ENCODE measurements at places on chromosomes 16 and 17.

GRCh38 chr17:44022246-44022645, 7.5 kb upstream of the TMEM101 start:
- no peak for DNase-seq

GRCh38 chr16:17027488-17028129, 443.2 kb downstream of the XYLT1 start:
- DNase-seq = no peak

DNA sequence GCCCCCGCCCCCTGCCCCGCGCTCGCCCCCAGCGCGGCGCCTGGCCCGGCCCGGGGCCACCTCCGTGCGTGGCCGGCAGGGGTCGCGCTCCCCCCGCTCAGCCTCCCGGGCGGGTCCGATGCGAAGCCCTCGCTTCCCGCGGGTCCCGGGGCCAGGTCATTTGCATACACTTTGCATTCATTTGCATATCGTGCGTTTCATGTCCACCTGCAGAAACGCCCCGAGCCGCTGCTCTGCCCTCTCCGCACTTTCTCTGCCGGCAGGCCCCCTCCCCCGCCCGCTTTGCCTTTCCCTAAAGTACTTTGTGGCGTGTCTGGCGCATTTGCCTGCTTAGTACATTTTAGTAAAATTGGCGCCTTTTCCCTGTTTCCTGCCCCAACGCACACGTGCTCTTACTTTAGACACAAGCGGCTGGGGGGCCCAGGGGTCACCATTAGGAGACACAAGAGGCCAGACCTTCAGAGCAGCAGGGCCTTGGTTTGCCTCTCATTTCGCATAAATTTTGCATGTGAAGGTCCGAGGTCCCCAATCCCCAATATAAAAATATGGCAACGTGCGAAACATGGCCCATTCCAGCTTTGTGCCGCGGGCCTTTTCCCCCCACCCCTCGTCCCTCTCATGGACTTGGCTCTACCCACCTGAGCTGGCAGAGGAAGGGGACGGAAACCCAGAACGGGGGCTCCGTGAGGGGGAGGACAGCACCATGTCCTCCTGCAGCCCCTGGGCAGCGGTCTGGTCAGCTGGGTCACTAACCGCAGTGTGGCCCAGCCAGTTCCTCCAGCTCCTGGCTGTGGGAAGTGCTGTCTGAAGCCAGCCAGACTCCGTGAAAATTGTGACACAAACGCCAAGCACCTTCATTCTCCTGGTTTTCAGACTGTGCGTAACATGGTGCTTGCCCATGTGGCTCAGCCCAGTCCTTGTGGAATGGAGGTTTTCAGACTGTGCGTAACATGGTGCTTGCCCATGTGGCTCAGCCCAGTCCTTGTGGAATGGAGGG, 34.8 kb downstream of the CBFA2T3 start:
- peak; percentile 89 for DNase-seq

GRCh38 chr16:63230421-63231040, 1194.3 kb upstream of the CDH8 start:
- DNase-seq = no peak

DNA sequence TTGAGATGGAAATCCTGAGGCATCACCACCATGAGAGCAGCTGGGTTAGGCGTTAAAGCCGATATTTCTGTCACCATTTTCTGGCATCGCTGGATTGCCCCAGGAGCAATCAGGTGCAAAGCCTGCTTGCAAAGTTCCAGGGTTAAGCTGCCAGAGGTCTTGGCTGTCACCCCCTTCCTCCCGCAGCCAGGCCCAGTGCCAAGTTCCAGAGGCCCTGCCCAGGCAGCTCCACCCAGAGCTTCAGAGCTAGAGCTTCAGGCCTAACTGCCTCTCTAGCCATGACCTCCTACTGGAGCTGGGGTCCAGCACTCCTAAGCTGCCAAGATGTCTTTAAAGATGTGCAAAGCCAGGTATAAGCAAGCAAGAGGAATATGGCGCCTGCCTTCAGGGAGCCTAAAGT, 8.8 kb upstream of the TMEM238L start:
- DNase-seq = no peak

DNA sequence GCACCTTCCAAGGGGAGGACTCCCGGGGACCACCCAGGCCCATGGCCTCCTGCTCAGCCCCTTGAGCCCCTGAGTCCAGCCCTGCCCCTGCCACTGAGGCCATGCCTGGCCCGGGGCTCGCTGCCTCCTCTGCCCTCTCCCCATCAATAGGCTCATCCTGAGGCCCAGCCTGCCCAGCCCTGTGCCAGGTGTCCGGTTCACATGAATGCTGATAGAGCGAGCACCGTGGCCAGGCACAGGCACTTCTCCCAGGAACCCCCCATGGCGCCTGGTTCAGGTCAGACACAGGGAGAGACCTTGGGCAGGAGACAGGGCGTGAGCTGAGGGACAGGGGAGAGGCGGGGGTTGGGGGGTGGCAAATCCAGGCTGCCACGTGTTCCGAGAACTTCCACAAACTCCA, 2.8 kb upstream of the PVALEF start:
- no peak for DNase-seq

DNA sequence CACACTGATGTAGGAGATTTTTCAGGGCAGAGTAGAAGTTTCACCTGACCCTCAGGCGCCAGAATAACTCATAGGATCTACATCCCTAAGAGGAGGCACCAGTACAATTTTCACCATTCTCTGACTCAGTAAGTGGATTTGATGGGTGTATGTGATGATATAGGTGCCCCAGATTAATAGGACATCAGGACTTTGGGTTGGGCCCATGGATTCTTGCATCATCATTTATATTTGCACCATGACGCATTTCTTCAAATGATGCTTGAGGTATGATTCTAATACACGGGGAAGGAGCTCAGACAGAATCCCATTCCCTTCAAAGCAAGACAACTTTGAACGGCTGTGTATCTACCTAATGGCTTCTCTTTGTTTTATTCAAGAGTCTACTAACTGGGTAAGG, 173.2 kb downstream of the TMEM114 start:
- no peak for DNase-seq

DNA sequence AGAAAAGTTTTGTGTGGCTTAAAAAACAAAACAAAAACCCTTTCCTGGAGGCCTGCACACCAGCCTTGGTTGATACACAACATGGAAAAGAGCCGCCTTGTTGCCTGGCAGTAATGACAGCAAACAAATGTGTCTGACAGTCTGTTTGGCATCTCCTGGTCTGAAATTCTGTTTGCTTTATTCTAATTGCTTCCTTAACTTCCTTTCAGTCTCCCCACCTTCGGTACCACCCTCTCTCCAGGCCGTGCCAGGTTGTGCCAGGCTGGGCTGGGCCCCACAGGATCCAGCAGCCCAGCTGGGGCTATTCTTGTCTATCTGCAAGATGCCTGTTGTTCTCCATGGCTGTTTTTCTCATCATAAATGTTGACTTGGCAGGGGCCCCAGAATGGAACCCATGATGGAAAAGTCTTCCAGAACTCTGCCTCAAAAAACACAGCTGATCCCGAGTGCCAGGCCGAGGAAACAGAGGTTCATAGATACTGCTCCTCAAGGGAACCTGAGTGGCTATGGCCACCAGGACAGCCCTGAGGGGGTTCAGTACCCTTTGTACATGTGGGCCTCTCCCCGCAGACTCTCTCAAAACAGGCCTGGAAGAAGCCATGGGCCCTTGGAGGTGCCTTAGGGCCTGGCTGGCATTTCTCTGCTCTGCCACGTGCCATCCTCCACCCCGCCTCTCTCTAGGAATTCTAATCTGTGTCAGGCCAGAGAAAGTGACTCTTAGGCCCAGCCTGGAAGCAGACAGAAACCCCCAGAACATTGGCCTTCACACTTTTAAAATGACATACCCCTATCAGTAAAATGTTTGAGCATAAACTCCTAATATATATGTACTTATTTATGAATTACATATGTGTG, 50.5 kb downstream of the YPEL2 start:
- DNase-seq = no peak

- DNase-seq = no peak
Measured at GRCh38 chr16:24328835-24329452, 72.8 kb downstream of the CACNG3 start.

GRCh38 chr16:5319799-5320198, 222.2 kb upstream of the EEF2KMT start:
- DNase-seq = no peak

DNA sequence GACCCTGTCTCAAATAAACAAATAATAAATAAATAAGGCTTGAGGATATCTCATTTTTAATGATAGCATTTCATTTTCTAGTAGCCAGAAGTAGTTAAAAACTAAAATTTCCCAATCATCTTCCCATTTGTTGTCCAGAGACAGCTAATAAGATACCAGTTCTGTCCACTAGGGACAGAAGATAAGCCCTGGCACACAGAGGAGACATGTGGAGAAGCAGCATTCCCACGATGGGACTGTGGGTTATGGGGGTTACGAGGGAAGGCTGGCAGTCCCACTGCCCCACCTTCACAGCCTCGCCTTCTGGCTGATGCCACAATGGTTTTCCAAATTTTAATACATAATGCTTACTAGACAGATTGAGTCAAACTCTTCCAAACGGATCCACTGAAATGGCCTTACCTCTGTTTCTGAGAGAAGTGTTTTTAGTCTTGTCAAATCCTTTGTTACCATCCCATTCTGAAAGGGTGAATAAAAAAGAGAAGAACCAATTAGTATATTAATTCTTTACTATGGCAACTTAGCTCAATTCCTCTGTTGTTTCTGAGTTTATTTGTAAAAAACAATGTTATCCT, 44.2 kb downstream of the HELZ start:
- DNase-seq = no peak

GRCh38 chr17:49820773-49821172, 27.1 kb downstream of the TAC4 start:
- DNase-seq = no peak

- no peak for DNase-seq
Measured at GRCh38 chr16:72721981-72722380, 325.9 kb downstream of the ZFHX3 start.

DNA sequence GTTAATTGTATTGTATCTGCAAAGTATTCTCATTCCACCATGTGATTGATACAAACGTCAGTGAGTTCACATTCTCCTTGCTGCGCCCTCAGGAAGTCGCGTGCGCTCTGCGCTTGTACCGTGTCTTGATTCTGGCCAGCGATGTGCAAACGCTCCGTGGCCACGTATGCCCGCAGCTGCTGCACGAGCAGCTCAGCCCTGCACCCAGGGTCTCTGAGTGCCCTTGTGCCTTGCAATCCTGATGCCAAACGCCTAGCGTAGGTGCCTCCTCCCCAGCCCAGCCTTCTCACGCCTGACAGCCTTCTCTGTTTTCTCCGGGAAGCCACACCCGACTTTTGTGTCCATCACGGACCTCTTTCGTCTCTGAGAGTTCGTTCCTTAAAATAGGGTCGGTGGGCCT, 9.4 kb downstream of the ZNF469 start:
- DNase-seq = no peak

- DNase-seq = no peak
Measured at GRCh38 chr17:57337390-57337789, 81.1 kb downstream of the MSI2 start.

GRCh38 chr16:6674071-6674470, 658.6 kb upstream of the RBFOX1 start:
- DNase-seq = no peak

DNA sequence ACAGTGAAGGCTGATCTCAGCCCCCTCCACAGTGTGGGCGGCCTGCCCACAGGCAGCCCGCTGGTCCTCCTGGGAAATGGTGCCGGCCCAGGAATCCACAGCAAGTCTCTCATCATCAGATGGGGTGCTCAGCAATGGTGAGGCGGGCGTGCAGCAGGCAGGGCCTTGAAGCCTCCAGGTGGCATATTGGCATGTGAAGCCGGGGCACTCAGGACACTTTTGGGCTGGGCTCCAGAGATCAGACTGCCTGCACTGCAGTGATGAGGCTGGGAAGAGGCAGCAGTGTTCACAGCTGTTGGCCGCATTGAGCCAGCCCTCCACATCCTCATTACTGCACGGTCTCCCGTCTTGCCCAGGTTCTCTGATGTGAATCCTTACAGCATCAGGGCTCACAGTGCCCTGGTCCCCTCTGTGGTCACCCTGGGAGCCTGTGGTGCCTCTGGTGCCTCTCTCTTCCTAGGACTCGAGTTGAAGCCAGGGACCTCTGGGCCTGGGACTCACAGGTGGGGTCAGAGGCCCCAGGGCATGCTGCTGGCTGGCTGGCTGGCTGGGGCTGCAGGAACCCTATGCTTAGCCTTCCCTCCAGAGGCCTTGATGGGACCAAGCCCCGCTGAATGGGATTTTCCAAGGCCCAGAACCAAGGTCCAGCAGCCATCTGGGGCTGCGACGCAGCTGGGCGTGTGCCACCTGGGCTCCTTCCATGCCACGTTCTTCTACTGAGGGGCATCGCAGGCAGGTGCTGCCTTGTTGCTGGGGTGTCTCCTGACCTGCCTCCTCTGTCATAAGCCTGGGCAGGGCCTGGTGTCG, 48.6 kb downstream of the TNFRSF13B start:
- DNase-seq = peak; percentile 39

DNA sequence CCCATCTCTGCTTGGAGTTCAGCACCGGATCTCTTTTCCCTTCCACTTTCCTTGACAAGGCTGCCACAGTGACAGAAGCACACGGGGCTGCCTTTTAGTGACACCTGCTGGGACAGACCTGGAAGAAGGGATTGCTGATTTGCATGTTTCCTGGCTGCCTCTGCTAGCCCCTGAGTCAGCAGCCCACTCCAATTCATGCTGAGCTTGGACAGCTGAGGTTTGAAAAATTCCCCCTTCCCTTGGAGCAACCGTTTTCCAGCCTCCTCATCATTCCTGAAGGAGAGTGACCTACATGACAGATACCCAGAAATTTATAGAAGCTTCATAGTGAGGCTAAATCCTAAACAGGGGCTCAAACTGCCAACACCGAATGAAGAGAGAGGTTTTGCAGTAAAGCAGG, 18.8 kb upstream of the RBL2 start:
- DNase-seq = no peak

DNA sequence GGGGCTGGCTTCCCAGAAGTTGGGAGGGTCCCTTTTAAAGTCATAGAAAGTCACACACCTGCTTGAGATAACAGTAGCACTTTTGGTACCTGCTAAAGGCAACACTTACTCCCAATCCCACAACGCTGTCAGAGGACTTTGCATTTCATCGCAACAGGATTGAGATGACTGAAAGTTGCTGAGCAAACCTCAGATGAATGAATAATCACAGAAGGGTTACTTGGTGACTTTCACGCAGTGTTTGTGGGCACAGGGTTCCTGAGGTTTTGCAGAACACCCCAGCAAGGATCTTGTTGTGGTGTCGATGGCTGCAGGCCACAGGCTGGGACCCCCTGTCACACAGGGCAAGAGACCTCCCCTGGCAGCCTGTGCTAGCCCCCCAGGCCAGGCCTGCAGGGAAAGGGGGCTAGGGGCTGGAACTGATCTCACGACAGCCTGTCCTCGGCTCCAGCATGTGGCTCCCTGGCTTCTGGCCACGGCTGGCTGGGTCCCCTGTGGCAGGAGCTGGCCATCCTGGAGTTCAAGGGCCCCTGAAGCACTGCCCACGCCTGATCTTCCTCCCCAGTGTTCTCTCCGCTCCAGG, 79.4 kb upstream of the CBX4 start:
- no peak for DNase-seq

- DNase-seq = no peak
Measured at GRCh38 chr17:82743344-82744219, 8.2 kb downstream of the FN3K start.

- DNase-seq = no peak
Measured at GRCh38 chr16:66976746-66977145, 11.6 kb upstream of the CES4A start.

- DNase-seq = no peak
Measured at GRCh38 chr16:27829975-27830374, 233.5 kb downstream of the GSG1L start.
